ENCODE measurements at places on chromosomes 12 and 14.

DNA sequence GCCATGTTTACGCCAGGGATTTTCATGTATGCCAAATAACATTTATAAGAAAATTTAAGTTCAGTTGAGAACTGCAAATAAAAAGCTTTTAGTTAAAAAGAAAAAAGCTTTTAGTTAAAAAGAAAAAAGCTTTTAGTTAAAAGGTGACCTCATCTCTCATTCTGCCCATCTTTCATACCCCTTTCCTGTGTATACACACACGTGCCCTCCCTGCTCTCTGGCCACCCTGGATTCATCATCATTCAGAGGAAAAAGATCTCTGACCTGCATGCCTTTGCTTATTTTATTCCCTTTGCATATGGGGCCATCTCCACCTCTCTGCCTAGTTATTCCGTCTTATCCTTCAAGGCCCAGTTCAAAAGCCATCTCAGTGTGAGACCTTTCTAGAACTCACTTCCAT lies 38.1 kb upstream of the CDK17 start:
- H3K27ac ChIP-seq, result no peak overlapping the region
- H3K27me3 ChIP-seq, result no peaks in the 10 kb centered on the region
- no peak for DNase-seq
- H3K4me1 ChIP-seq, result no peaks in the 10 kb centered on the region
- no peaks in the 10 kb centered on the region for H3K36me3 ChIP-seq

GRCh38 chr12:109888179-109889020 lies 8.1 kb upstream of the GLTP start:
- H3K4me1 ChIP-seq, result peaks cover 52% of the 10 kb centered on the region
- DNase-seq, result no peak
- 0 out of 3 replicates have a peak, but pooled peaks cover 3% of the 10 kb centered on the region for H3K27me3 ChIP-seq
- no peaks in the 10 kb centered on the region for H3K36me3 ChIP-seq
- H3K4me3 ChIP-seq, result no peak overlapping the region

GRCh38 chr12:22223356-22223755 lies 111.2 kb downstream of the ST8SIA1 start:
- no peaks in the 10 kb centered on the region for H3K4me1 ChIP-seq
- no peaks in the 10 kb centered on the region for H3K27me3 ChIP-seq
- H3K36me3 ChIP-seq, result no peaks in the 10 kb centered on the region
- DNase-seq, result no peak

DNA sequence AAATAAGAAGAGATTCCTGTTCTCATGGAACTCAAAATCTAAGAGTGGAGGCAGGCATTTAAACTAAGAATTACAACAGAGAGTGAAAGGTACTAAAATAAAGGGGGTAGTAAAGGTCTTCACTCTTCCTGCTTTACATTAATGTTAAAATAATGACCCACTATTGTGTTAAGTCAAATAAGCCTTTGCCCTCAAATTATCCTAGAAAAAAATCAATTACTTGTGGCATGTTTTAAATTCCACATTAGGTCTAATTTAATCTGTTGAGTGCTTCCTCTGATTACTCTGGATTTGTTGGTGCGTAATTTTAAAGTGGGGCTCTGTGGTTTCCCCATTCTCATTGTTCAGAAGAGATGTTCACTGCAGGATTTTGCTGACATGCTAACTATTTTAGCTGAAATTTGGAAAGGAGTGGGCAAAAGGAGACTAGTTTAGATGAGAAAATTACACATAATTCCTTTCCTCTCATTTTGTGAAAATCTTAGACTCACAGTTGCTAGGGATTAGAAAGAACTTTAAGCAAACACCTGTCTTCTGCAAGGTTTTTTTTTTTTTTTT lies 35.5 kb downstream of the BTG1 start:
- no peaks in the 10 kb centered on the region for H3K27me3 ChIP-seq
- no peak for DNase-seq
- no peak overlapping the region for H3K4me3 ChIP-seq
- H3K27ac ChIP-seq, result no peak overlapping the region
- H3K36me3 ChIP-seq, result no peaks in the 10 kb centered on the region
- H3K4me1 ChIP-seq, result peaks cover 34% of the 10 kb centered on the region

DNA sequence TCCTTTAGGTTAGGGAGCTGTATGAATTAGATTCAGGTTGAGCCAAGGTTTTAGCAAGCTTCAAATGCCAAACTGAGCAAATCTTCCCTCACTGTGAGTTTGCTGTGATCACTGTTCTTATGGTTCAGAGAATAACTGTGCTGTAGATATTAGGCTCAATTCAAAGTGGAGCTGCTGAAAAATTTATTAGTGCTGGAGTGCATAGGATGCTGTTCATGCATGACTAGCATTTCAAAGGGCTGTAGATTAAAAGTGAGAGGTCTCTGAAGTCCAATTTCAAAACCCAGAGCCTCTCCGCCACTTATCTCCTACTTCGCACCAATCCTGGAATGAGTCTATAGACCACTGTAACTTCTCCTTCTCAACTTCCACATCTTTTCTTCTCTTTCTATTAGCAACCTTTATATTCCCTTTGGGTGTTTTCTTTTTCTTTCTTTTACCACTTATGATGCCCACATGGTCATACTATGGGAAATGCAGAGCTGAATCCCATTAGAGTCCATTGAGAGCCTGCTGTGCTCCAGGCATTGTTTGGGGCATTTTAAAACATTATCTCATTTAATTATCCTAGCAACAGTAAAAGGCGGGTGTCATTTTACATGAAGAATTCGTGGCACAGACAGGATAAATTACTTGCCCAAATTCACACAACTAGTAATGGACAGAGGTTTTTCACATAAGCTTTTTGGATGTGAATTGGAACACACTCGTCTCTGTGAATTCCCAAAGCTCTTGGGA lies 77.5 kb upstream of the EEA1 start:
- H3K4me1 ChIP-seq, result peaks cover 84% of the 10 kb centered on the region
- DNase-seq, result no peak
- H3K36me3 ChIP-seq, result no peaks in the 10 kb centered on the region
- H3K27ac ChIP-seq, result peak overlapping the region; percentile 89
- peak overlapping the region; percentile 41 for H3K4me3 ChIP-seq
- no peaks in the 10 kb centered on the region for H3K27me3 ChIP-seq

- no peaks in the 10 kb centered on the region for H3K27me3 ChIP-seq
- no peaks in the 10 kb centered on the region for H3K4me1 ChIP-seq
- DNase-seq, result no peak
- no peak overlapping the region for H3K4me3 ChIP-seq
- H3K27ac ChIP-seq, result no peak overlapping the region
Measured at GRCh38 chr12:84738481-84738972, 174.1 kb downstream of the SLC6A15 start.

GRCh38 chr14:101195309-101195901 lies 291.9 kb upstream of the RTL1 start:
- H3K36me3 ChIP-seq, result no peaks in the 10 kb centered on the region
- no peak overlapping the region for H3K4me3 ChIP-seq
- H3K27ac ChIP-seq, result no peak overlapping the region
- DNase-seq, result no peak
- H3K4me1 ChIP-seq, result no peaks in the 10 kb centered on the region

- H3K36me3 ChIP-seq, result no peaks in the 10 kb centered on the region
- no peak overlapping the region for H3K4me3 ChIP-seq
- H3K27me3 ChIP-seq, result peaks cover 1% of the 10 kb centered on the region
- DNase-seq, result no peak
Measured at GRCh38 chr14:60651086-60651795, 2.0 kb upstream of the SIX1 start.

Data from HepG2 (cell line).